Activated T-helper 1 cell treated with anti-CD3 and anti-CD28 coated beads, Interleukin-2, amount 50 U/mL, for 16 hours (primary cell): ENCODE measurements at places on chromosomes 6 and 20.

DNA sequence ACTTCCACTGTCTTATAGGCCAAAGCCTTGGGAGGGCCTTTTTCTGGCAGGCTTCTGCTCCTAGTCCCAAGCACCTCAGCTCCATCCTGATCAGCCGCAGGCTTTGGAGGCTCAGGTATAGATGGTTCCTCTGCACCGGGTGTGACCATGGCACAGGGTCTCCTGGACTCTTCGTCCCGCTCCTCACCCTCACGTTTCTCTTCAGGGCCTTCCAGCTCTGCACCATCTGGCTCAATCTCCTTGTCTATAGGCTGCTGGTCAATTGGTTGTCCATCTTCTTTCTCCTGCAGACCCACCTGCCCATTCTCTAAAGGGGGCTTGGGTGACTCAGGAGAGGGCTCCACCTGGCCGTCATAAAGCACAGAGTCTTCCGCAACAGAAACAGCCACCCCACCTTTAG is 37.0 kb downstream of the BFSP1 start:
- DNase-seq = no peak

DNA sequence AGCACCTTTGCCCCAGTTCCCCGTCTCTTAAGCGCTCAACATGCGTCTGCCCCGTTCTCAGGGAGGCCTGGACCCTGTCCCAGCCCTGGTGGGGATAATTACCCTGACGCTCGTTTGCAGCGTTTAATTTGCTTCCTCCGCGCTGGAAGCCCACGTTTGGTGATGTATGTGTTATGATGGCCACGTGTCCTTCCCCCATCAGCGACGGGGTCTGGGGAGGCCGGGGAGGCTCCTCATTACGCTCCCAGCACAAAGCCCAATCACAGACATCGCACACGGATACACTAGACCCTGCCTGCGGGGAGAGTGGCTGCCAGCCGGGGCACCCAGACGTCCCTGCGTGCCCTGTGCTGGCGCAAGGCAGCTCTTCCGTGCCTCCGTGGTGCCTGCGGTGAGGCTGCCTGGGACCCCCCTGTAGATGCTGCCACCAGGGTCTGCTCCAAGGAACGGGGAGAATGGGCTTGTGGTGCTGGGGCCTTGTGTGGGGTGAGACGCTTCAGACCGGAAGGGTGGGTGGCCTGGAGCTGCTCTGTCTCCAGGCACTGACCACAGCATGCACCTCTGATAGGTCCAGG is 10.2 kb upstream of the CHRNA4 start:
- DNase-seq = no peak

DNA sequence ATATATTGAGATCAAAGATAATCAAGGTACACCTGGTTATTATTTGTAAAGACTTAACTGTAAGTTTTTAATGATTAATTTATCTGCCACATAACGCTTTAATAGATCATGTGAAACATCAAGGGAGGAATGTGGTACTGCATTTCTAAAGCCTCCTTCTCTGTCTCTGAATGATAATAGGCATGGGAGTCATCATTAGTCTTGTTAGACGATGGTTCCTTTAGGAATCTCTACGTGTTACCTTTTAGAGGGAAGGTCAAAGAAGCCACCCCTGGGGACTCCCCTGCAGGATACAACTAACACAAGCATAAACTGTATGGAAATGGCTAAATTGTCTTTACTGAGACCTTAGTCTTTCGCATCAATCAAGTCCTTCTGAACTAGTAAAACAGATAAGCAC is 173.6 kb upstream of the MCHR2 start:
- DNase-seq = no peak

DNA sequence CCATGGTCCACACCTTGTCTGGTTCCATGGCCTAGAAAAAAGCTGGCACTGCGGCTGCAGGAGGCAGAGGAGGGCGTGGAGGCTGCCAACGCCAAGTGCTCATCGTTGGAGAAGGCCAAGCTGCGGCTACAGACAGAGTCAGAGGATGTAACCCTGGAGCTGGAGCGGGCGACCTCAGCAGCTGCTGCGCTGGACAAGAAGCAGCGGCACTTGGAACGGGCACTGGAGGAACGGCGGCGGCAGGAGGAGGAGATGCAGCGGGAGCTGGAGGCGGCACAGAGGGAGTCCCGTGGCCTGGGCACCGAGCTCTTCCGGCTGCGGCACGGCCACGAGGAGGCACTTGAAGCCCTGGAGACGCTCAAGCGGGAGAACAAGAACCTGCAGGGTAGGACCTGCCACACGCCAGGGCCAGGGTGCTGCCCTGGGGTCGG is 43.4 kb downstream of the MYH7B start:
- no peak for DNase-seq

DNA sequence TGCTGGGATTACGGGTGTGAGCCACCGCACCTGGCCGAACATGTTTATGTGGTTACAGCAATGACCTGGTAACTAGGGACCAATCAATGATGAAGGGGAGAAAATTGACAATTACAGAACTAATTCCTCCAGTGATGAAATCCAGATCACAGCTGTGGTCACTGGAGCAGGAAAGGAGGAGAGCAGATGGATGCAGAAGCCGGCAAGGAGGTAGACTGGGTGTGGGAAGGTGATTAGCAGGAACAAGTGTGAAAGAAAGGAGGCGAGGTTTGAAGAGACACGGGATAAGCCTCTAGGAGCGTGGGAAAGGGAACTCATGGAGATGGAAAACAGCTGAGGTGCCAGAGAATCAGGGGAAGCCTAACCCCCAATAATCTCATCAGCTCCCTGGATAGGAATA is 17.2 kb upstream of the SPAG4 start:
- no peak for DNase-seq

GRCh38 chr6:165744555-165745228 is 81.7 kb upstream of the PDE10A start:
- DNase-seq = no peak
